Heart left ventricle (tissue), 16 donors: ENCODE measurements at places on chromosomes 1 and 21.

- peak; percentile 32 for DNase-seq
These were observed 61.2 kb upstream of the MCOLN3 start for GRCh38 chr1:85109475-85109874.

- no peak for DNase-seq
These were observed 13.3 kb downstream of the PSMG1 start for GRCh38 chr21:39169906-39170305.

- peak; percentile 44 for DNase-seq
These were observed 1.4 kb downstream of the MMEL1 start for GRCh38 chr1:2631136-2632050.

- DNase-seq: no peak
These were observed 73.0 kb downstream of the ABCA4 start for GRCh38 chr1:94047949-94048348.

- no peak for DNase-seq
These were observed 19.9 kb upstream of the NEK2 start for GRCh38 chr1:211695135-211695816.

GRCh38 chr1:53461323-53462044 is 2.3 kb downstream of the DMRTB1 start:
- no peak for DNase-seq

GRCh38 chr1:100184536-100184935 is 6.5 kb upstream of the LRRC39 start:
- DNase-seq: no peak

- DNase-seq: no peak
These were observed 68.9 kb downstream of the NMNAT2 start for GRCh38 chr1:183349201-183349711.

DNA sequence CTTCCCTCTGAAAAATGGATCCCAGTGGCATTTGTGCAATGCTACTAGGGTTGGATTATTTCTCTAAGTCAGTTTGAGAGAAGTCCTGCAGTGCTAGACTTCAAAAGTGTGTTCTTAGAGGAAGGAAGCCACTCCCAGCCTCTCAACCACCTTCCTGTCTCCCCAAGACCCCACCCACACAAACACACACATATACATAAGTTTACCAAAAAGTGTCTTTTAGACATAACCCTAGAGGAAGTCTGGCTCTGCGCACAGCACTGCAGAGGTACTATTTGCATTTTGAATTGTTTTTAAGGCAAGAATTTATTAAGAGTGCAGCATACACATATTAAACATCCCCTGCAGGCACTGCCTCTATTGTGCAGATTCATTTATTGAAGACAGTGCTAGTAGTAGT is 127.3 kb downstream of the HHIPL2 start:
- DNase-seq: no peak

GRCh38 chr1:87795615-87796337 is 467.1 kb downstream of the LMO4 start:
- DNase-seq: no peak

DNA sequence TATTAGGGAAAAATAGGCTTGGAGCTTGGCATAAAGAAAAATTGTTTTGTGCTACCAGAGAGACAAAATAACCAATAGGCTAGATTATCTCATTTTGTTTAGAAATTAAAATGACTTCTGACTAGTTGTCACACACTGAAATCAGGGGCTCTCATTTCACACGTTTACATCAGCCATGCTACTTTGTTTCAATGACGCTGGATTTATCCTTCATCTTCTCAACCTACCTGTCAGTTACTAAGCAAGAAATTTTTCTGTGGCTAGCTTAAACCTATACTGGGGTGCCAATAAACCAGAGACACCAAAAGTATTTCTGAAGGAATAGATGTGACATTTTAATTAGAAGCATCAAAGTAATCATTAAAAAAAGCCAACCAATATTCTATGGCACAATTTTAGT is 518.1 kb upstream of the NR5A2 start:
- no peak for DNase-seq

GRCh38 chr1:179745131-179745611 is 2.1 kb downstream of the FAM163A start:
- no peak for DNase-seq

DNA sequence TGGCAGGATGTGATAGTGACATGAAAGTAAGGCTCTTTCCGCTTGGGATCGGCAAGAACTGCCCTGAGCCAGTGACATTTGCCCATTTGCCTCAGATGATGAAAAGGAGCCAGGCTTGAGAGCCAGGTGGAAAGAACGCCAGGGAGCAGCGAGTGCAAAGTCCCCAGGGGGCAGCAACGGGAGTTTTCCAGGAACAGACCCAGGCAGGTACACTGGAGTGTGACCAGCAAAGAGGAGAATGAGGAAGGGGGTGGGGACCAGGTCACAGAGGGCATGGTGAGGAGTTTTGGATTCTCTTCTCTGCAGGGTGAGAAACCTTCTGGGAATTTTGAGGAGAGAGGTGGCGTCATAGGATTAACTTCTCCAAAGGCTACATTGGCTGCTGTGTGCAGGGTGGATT is 10.8 kb upstream of the ETS2 start:
- no peak for DNase-seq

DNA sequence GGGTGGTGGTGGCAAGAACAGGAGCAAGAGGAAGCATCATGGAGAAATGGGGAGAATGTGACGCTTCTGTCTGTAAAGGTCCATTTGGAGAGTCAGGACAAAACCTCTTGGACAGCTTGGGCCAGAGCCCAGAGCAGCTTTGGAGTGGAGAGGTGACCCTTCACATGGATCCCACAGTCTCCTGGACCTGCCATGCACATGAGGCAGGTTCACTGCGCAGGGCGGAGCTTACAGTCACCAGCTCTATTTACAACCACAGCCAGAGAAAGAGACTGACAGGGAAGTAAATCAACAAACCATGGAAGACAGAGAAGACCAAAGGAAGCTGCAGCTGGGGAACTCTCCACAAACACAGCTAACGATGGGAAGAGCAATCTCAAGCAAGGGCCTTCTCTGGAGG is 828 bp upstream of the RGS8 start:
- DNase-seq: no peak

DNA sequence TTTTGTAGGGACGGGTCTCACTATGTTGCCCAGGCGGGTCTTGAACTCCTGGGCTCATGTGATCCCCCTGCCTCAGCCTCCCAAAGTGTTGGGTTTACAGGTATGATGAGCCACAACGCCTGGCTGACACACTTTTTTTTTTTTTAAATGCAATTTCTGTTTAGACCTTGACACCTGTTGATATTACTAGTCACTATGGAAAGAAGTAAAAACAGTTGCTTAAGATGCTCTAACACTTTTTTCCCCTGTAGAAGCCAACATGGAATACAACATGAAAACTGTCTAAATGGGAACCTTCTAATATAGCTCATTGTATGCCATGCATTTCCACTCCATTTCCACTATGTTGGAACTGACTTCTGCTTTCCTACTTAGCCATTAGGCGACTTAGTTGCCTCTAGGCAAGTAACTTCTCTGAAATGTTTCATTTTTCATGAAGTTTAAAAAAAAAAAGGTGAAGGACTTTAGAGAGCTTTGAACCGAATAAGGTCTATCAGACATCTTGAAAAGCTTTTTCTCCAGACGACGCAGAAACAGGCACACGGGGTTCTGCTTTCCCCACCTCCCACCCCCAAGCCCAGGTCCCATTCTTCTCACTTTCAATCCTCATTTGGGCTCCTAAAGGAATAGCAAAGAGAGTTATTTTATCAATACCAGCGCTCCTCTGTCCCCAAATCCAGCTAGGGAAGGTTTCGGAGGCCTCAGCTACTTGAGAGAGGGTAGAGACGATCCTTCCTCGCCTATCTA is 648 bp upstream of the DR1 start:
- no peak for DNase-seq

DNA sequence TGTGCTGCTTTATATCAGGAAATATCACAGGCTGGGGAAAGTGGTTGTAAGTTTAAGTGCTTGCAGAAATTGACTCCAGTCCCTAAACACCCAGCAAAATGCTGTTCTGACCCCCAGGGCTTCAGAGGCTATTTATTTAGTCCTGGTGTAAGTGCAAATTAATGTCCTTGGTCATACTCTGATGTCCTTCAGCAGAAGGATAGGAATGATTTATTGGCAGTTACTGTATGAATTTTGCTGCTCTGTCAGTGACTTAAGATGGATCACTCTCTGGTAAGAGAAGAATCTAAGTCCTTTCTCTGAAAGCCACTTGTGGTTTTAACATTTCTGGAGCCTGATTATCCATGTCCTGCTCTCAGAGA is 21.9 kb downstream of the FAM20B start:
- no peak for DNase-seq

GRCh38 chr1:77282866-77283539 is 1.2 kb downstream of the AK5 start:
- DNase-seq: peak; percentile 37

DNA sequence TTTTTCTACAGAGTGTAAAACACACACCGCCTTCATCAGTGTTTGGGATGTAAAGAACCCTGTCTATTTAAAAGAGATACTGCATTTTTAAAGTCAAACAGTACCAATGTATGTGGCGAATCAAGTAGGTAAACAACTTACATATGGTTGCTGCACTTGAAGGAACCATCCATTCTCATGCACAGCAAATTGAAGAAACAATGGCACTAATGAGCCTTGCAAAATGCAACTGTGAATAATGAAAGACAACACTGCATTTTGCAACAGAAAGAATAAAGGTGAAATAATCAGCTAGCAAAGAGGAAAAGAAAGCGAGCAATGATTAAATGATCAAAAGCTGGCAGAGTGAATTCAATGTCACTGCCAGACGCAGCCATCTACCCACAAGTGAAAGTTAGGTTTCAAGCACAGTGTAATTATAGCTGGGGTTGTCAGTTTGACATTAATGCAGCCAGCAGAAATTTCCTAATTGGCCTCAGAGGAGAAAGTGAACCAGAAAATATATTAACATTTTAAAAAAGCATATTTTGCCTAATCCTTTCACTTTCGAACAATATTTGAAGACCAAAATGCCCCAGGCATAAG is 10.9 kb upstream of the BARHL2 start:
- no peak for DNase-seq

GRCh38 chr1:106875622-106876021 is 180.9 kb upstream of the PRMT6 start:
- no peak for DNase-seq

GRCh38 chr1:58732087-58732775 is 32.4 kb upstream of the MYSM1 start:
- DNase-seq: no peak

DNA sequence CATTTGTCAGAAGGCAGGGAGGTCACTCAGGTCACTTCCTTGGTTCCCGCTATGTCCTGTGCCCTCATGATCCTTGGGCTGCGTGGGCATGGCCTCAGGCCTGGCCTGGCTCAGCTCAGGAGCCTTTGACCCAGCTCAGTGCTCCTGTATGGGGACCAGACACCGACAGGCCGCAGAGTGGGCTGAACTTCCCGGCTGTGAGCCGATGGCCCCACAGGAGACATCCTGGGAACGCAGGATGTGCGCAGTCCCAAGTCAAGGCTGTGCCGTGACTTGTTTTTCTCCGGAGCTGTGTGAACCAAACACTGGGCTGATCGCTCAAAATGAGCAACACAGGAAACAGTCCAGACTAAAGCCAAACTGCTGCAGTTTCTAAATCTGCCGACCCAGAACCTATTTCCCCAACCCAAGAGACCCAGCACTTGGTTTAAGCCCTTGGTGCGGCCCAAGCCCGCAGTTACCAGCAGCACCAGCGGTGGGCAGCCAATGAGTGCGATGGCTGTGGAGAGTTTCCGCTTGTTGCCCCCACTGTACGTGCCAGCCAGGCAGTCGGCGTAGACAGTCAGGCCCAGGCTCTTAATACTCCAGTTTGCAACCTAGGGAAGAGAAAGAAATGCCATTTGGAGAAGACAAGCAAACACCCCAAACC is 92.3 kb upstream of the GCLM start:
- DNase-seq: no peak

DNA sequence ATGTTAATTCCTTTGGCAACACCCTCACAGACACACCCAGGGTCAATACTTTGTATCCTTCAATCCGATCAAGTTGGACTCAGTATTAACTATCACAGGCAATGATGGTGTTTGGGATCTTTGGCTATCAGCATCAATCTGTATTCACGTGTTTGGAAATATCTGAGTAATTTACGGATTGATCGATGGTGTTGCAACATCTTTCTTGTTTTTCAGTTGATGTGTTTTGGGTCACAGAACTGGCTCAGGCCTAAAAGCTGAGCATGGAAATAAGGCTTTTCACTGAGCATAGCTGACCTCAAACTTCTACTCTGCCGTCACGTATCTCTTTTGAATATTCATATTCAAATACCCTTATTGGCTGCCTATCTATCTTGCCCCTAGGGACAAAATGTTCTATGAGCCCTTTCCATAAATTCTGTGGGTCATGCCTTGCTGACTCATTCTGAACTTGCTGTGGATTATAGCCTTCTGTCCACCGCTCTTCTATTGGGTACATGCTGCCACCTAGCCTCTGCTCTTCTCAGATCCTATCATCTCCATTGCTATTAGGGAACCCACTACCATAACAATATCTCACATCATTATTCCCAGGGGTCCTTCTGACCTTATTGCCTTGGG is 156.0 kb downstream of the PDE4B start:
- no peak for DNase-seq

- no peak for DNase-seq
These were observed 14.1 kb downstream of the HIPK1 start for GRCh38 chr1:113943028-113943811.

DNA sequence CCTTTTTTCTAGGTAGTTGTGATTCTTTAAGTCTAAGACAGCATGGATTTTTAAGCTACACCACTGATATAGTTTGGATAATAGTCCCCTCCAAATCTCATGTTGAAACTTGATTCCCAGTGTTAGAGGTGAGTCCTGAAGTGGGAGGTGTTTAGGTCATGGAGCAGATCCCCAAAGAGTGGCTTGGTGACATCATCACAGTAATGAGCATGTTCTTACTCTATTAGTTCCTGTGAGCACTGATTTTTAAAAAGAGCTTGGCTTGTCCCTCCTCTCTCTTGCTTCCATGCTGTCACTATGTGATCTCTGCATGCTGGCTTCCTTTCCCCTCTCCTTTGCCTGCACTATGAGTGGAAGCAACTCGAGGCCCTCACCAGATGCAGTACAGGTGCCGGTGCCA is 115.5 kb downstream of the LEPR start:
- DNase-seq: no peak

GRCh38 chr21:32140604-32141317 is 138.1 kb downstream of the MIS18A start:
- no peak for DNase-seq

- DNase-seq: no peak
These were observed 16.4 kb upstream of the KIAA0040 start for GRCh38 chr1:175208773-175209492.

DNA sequence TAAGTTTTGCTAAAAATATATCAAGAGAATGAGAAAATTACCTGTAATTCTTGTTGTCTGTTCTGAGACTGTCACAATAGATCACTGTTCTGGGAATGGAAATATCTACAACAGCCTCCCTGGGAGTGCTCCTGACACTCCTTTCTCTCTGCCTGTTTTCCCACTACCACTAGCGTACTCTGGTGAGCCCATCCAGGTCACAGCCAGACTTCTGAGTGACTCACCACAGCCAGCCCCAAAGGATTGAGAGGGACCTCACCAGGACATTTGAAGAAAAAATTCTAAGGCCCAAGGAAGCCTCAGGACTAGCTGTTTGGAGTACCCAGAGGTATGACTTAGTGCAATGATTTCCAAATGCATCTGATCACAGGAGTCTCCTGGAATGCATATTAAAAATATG is 39.0 kb upstream of the TADA1 start:
- no peak for DNase-seq
